ENCODE measurements at places on chromosomes 6 and 20. TPM values are rescaled to one million over a fixed set of nuclear protein-coding genes. Genes with fewer than 3 reads are reported as not detected.
A peak's percentile ranks its signal among the peaks of the same experiment; 100 is the strongest.

The DACT2 gene
- 10.6 TPM for polyA plus RNA-seq

The SSTR4 gene
- 0.89 TPM for polyA plus RNA-seq

The PRKN gene
- 8.9 TPM for polyA plus RNA-seq

The CD93 gene
- 19.8 TPM for polyA plus RNA-seq

The TFAP2C gene
- polyA plus RNA-seq: 0.17 TPM

The LY6G6F gene
- polyA plus RNA-seq: 0.27 TPM

The TRIM38 gene
- polyA plus RNA-seq: 2.1 TPM

The HSPA12B gene
- 16.1 TPM for polyA plus RNA-seq

The CTAGE9 gene
- 0.39 TPM for polyA plus RNA-seq

The HLA-DQB2 gene
- 0.24 TPM for polyA plus RNA-seq

The ZNF292 gene
- 31.0 TPM for polyA plus RNA-seq

The SLPI gene
- polyA plus RNA-seq: 5.2 TPM

DNA sequence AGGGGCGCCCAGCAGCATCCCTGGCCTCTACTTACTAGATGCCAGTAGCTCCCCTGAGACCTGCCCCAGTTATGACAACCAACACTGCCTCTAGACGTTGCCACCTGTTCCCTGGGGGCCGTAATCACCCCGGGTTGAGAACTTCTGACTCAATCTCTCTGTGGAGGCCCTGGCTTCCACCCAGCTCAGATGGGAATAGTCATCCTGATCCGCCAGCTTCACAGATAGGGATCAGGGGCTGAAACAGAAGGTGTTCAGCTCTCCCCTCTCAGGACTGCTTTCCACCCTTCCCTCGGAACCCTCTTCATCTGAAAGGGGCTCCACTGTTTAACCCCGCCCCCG, 3.3 kb downstream of the CAPN11 start:
- H3K27me3 ChIP-seq: no peaks in the 10 kb centered on the region
- no peak overlapping the region for H3K4me3 ChIP-seq
- H3K27ac ChIP-seq: no peak overlapping the region
- no peaks in the 10 kb centered on the region for H3K36me3 ChIP-seq

GRCh38 chr20:49620364-49621240, 52.7 kb upstream of the PTGIS start:
- H3K4me3 ChIP-seq: no peak overlapping the region
- H3K27me3 ChIP-seq: no peaks in the 10 kb centered on the region
- H3K36me3 ChIP-seq: no peaks in the 10 kb centered on the region
- no peak overlapping the region for H3K27ac ChIP-seq

GRCh38 chr6:56245903-56246351, 1.5 kb downstream of the COL21A1 start:
- H3K27ac ChIP-seq: peak overlapping the region; percentile 36
- no peak overlapping the region for H3K4me3 ChIP-seq
- DNase-seq: no peak
- H3K27me3 ChIP-seq: peaks cover 10% of the 10 kb centered on the region
- peaks cover 15% of the 10 kb centered on the region for H3K4me1 ChIP-seq
- no peaks in the 10 kb centered on the region for H3K36me3 ChIP-seq

- no peak for DNase-seq
- no peak overlapping the region for H3K27ac ChIP-seq
- H3K4me3 ChIP-seq: peak overlapping the region; percentile 38
Observed at GRCh38 chr6:27250277-27251111, 3.0 kb downstream of the PRSS16 start.

GRCh38 chr6:20266851-20267608, 54.8 kb upstream of the MBOAT1 start:
- no peak overlapping the region for H3K27ac ChIP-seq
- no peaks in the 10 kb centered on the region for H3K27me3 ChIP-seq
- no peak overlapping the region for H3K4me3 ChIP-seq
- DNase-seq: no peak

- DNase-seq: no peak
- no peaks in the 10 kb centered on the region for H3K36me3 ChIP-seq
- H3K27me3 ChIP-seq: no peaks in the 10 kb centered on the region
- no peak overlapping the region for H3K4me3 ChIP-seq
Observed at GRCh38 chr6:149359440-149359839, 40.6 kb upstream of the SUMO4 start.

DNA sequence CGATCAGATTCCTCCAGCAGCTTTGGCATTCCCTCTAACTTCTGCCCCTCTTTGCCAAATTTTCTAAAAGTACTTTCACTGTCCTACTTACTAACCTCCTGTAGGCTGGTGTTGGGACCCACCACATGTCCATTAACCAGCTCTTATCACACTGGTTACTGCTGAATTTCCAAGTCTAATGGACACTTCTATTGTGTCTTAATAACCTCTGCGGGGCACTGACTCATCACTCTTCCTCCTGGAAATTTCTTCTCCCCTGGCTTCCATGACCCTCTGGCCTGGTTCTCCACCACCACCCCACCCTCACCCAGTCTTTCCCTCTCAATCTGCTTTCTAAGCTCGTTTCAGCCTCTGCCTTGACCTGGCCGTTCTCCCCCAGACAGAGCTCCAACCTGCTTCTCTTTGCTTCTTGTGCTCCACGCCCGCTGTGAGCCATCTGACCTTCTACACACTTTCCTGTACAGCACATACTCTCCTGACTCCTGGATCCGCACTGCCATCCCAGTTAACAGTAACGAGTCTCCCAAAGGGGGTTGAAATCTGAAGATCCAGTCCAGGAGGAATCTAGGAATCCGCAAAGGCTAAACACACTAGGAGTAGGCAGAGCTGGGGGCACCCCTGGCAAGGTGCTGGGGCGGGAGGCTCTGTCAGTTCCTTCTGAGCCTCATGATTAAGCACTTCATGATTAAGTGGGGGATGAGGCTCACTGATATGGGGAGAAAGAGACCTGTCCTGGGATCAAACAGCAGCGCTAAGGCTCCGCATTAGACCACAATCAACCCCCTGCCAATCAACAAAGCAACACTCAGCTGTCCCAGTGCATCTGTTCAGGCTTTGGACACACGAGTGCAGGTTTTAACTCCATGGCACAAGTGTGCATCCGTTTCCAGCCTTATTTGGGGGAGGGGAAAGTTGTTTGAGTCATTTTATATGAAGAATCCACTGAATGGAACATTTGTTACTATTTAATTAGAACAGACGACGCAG, 146.3 kb downstream of the LY86 start:
- H3K4me3 ChIP-seq: no peak overlapping the region
- DNase-seq: no peak
- H3K4me1 ChIP-seq: peaks cover 14% of the 10 kb centered on the region
- no peaks in the 10 kb centered on the region for H3K27me3 ChIP-seq

GRCh38 chr20:6583134-6583738, 184.2 kb upstream of the BMP2 start:
- H3K27ac ChIP-seq: no peak overlapping the region
- no peaks in the 10 kb centered on the region for H3K4me1 ChIP-seq
- H3K4me3 ChIP-seq: no peak overlapping the region

DNA sequence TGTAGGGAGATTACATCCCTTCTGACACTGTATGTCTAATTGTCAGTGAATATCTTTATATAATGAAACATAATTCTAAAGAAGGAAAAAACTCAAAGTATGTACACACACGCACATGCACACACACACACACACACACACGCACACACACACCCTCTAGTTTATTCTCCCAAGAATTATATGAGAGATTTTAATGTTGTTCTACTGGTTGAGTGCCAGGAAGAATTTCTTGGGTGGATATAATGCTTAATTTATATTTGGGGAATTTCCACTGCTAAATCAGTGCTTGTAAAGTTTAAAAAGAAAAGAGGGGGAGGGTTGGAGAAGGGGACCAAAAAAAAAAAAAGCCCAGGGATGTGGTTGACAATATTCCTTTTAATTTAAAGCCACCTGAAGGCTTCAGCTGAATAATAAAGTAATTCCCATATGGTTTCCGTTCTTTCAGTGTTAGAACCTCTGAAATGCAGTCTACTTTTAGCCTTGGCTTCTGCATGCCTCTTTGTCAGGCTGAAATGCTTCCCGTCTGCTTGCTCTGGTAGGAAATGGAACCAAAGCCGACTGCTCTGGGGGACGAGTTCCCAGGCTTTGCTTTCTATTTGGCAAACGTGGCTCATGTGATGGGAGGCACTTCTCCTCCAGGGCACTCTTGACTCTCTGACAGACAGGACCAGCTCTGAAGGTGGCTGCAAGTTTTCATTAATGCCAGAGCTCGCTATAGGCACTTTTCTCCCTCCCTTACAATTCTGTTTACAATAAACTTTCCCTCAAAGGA, 225.4 kb downstream of the PRL start:
- H3K4me3 ChIP-seq: no peak overlapping the region
- H3K36me3 ChIP-seq: no peaks in the 10 kb centered on the region
- peak overlapping the region; percentile 78 for H3K27ac ChIP-seq
- H3K27me3 ChIP-seq: no peaks in the 10 kb centered on the region

DNA sequence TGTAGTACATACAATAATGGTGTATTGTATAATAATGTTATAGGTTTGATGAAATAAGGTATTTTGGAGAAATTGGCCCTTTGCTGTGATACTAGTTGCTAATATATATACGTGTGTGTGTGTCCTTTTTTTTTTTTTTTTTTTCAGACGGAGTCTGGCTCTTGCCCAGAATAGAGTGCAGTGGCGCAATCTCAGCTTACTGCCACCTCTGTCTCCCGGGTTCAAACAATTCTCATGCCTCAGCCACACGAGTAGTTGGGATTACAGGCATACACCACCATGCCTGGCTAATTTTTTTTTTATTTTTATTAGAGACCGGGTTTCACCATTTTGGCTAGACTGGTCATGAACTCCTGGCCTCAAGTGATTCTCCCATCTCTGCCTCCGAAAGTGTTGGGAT, 23.3 kb downstream of the SENP6 start:
- no peaks in the 10 kb centered on the region for H3K4me1 ChIP-seq
- H3K27ac ChIP-seq: no peak overlapping the region
- no peaks in the 10 kb centered on the region for H3K27me3 ChIP-seq
- H3K36me3 ChIP-seq: peaks cover 17% of the 10 kb centered on the region
- no peak overlapping the region for H3K4me3 ChIP-seq
- DNase-seq: no peak

DNA sequence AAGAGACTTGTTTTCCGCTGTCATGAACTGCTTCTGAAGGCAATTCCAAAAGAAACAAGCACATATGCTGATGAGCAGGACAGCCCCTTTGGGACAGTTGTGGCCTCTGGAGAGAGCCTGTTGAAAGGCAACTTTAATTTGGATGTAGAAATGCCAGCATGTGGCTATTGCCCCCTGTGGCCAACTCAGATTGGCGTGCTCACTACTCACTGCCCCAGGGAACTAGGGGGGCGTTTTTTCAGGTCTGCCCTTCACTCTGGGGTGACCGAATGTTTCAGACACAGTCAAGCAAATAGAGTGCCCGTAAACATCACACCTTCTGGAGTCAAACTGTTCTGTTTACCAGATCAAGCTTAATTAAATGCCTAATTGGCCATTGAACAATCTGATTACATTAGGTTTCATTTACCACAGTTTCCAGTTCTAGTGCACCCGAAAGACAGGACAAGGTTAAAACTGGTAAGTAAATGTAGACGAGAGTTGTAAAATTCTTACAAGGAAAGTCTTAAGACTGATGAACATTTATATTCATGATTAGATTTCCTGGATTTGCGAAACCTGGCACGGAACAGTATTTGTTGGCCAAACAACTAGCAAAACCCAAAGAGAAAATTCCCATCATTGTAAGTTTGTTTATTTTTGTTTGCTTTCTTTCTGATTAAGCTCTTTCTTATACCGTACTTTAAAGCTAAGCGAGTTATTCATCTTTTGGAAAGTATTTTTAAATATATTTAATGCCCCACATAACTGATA, 75.9 kb upstream of the SYNJ2 start:
- H3K4me1 ChIP-seq: peaks cover 2% of the 10 kb centered on the region
- DNase-seq: no peak
- no peak overlapping the region for H3K27ac ChIP-seq
- no peaks in the 10 kb centered on the region for H3K27me3 ChIP-seq

DNA sequence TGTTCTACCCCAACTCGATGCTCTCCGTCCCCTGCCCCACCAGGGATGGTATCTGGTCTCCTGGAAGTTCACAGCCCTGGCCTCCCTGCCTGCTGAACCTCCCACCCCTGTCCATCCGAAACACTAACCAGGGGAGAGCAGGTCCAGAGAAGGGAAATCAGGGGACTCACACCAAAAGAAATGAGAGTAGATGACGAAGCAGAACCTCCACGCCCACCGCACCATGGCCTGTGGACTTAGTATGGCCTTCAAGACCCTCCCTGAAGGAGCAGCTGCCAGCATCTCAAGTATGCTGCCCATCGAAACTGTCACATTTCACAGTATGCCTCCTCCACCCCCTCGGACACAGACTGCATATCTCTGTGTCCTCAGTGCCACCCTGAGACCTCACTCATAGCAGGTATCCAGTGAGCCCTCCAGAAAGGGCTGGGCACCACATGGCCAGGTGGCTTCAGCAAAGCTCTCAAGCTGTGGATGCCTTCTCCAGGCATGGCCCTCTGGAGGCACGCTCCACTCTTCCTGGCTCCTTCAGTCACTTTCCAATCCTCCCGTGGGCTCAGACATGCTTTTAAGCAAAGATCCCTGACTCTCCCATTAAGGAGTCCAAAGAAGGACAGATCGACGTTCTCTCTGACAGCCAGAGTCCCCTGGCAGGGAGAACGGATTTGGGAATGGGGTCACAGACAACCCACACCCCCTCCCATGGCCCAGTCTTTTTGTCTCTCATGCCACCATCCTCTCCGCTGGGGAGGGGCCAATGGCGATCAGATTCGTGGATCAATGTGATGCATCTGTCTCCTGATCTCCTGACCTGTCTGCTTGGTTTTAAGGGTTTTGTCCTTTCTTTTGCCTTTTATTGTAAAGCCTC, 158.4 kb downstream of the ANKRD60 start:
- H3K27me3 ChIP-seq: no peaks in the 10 kb centered on the region
- no peak overlapping the region for H3K4me3 ChIP-seq
- H3K27ac ChIP-seq: no peak overlapping the region
- H3K4me1 ChIP-seq: peaks cover 8% of the 10 kb centered on the region

DNA sequence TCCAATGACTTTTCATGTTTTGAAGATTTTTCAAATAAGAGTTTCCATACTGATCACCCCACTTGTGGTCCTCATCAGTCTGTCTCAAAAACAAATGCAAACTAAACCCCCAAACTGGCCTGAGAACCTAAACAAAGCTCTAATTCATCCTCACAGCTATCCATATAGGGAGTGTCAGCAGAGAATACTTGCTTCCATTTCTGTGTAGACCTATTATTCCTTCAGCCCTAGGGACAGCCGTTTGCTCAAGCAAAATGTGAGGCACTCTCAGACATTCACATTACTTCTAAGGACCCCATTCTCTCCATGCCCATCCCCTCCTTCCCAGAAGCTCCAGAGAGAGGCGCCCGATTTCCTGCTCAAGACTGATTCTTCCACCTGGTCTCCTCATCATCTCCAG, 24.6 kb downstream of the DNAAF9 start:
- H3K4me1 ChIP-seq: peaks cover 12% of the 10 kb centered on the region
- no peak for DNase-seq
- H3K27me3 ChIP-seq: no peaks in the 10 kb centered on the region
- H3K27ac ChIP-seq: no peak overlapping the region
- peaks cover 19% of the 10 kb centered on the region for H3K36me3 ChIP-seq
- H3K4me3 ChIP-seq: no peak overlapping the region

- H3K4me1 ChIP-seq: no peaks in the 10 kb centered on the region
- H3K27ac ChIP-seq: no peak overlapping the region
- peaks cover 26% of the 10 kb centered on the region for H3K36me3 ChIP-seq
Observed at GRCh38 chr20:34070859-34071258, 41.2 kb downstream of the EIF2S2 start.

Measured in spinal cord (tissue), 10 donors.